Mesenchymal stem cell (in vitro differentiated cells and primary cell): ENCODE measurements at places on chromosomes 4 and X.

GRCh38 chr4:602559-602942 is 22.8 kb upstream of the PDE6B start:
- no peak for DNase-seq

- no peak for DNase-seq
These were observed 22.2 kb upstream of the KLF3 start for GRCh38 chr4:38641811-38642210.

DNA sequence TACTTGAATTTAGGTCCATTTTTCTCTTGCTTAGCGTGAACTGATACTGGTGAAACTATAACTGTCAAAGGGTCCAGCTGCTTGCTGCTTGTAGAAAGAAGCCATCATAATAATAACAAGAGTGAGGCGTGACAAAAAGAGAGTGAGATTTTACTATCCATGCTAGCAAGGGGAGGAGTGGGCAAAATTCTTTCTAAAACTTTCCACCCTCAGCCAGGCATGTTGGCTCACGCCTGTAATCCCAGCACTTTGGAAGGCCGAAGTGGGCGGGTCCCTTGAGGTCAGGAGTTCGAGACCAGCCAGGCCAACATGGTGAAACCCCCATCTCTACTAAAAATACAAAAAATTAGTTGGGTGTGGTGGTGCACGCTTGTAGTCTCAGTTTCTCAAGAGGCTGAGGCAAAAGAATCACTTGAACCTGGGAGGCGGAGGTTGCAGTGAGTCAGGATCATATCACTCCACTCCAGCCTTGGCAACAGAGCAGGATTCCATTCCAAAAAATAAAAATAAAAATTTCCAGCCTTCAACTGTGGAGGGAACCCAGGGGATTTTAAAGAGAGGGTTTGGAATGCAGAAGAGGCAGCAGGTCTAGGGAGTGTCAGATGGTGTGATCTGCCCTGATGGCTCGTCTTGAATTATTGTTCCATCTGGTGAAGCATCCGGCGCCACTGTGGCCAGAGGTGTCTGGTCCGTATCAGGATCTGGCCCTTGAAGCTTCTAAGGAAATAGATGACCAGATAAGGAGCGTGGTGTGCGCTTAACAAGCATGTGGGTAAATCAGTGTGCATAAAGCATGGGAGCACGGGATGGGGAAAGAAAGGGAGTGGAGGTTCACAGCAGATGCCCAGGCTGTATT is 51.8 kb downstream of the LRP2BP start:
- peak; percentile 81 for DNase-seq

- DNase-seq = no peak
These were observed 74.3 kb upstream of the TEX13D start for GRCh38 chrX:124257924-124258702.

DNA sequence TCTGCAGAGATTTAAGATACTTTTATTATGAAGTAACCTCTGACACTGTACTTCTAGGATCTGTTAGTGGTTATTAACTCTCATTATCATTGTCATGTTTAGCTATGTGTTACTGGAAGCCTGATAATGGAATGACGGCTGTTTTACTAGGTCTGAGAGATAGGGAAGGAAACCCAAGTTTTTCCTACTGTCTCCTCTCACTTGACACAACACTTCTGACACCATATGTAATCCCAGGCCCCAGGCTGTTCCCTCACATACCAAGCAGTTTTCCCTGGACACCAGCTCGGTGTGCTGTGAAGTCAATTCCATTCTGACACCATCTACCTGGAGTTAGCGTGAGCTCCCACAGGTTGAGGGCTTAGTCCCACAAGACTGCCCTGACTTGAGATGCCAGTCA is 85.6 kb downstream of the ZNF674 start:
- DNase-seq = no peak

- DNase-seq = peak; percentile 21
These were observed 11.9 kb downstream of the HADH start for GRCh38 chr4:108001540-108002135.

- no peak for DNase-seq
These were observed 753.1 kb upstream of the FRG1 start for GRCh38 chr4:189187531-189188052.

GRCh38 chrX:1578511-1579173 is 12.8 kb upstream of the AKAP17A start:
- no peak for DNase-seq

GRCh38 chr4:15374656-15375055 is 53.2 kb upstream of the C1QTNF7 start:
- no peak for DNase-seq

- no peak for DNase-seq
These were observed 117.1 kb upstream of the TENM3 start for GRCh38 chr4:182126096-182126495.

- peak; percentile 63 for DNase-seq
These were observed 82.4 kb upstream of the SMIM10 start for GRCh38 chrX:134908356-134908755.

- DNase-seq = no peak
These were observed 13.9 kb downstream of the OFD1 start for GRCh38 chrX:13748486-13748885.

DNA sequence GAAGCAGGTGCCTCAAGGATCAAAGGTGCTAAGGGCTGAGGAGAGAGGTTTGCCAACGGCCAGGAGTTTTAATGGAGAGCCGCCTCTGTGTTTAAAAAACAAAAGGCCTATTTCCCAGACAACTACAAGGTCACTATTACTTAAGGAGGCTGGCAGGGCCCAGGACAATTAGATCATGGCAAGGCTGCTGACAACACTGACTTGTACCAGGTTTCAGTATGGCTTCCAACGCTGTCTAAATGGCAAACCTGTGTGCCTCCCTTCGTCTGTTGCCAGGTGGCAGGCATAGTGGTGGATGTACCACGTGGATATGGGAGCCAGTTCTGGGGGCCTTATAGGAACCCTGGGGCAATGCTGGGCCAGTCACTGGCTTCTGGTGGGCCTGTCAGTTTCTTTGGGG is 41.0 kb downstream of the NSG1 start:
- DNase-seq = no peak

- DNase-seq = no peak
These were observed 18.2 kb downstream of the RGS12 start for GRCh38 chr4:3311095-3311372.

DNA sequence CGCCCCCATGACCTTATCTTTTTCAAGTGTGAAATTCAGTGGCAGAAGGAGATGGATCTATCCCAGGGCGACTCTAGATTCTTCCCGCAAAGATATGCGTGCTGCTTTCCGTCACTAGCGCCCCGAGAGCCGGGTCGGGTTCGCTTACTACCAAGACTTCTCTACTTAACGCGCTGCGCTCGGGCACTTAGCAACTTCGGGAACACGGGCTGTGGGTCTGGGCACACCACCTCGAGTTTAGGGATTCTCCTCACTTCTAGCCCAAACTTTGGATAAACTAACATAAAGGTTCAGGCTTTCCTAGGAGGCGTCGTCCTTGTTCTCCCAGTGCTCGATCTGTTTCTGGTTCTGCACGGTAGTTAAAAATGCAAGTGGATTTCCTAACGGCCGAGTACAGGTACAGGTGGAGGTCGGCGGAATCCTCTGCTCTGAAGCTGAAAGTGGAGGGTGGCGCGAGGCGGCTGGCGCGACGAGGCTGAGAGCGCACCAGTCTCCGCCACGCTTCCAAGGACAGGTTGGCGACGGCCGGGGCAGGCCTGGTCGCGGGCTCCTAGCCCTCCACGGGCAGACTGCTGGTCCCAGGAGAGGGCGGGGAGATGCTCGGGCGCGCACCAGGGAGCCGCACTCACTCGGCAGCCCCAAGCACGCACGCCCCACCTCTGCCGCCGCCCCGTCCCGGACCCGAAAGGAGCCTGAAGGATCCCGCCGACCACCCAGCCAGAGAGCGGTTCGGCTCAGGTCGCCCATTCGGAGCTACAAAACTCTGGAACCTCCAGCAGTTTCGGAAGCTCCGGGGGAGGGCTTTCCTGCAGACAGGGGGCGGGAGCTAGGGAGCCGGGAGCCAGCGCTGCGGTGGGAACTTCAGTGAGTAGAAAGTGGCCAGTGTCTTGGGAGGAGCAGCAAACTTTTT is 100.8 kb upstream of the TENM3 start:
- DNase-seq = peak; percentile 16

- peak; percentile 45 for DNase-seq
These were observed 669 bp upstream of the PPARGC1A start for GRCh38 chr4:23890369-23891063.

DNA sequence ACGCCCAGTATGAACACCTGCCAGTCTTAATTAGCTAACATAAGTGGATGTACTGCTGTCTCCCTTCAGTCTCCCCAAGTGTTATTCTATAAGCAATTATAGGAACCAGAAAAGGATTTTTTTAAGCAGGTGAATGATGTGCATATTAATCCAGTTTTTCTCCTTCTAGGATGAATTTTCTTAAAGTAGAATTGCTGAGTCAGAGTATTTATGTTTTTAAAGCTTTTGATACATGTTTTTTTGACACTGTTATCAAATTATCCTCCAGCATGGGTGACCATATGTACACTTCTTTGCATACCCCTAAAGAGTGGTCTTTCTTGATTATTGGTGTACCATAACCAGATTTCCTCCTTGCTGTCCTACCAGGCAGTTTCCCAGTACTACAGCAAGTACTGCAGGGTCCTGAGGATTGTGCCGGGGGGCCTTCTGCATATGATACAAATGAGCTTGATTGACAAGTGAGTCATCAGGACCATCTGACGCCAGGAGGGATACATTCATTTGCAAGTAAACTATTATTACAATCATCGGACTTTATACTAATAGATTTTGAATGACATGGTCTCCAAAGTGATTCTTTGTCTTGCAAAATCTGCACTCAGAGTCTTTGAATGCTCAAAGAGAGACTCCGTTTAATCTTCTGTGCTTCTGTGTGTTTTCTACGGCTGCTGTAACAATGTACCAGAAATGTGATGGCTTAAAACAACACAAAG is 10.7 kb upstream of the PCYT1B start:
- DNase-seq = no peak

- no peak for DNase-seq
These were observed 45.2 kb upstream of the HGFAC start for GRCh38 chr4:3396600-3396999.

- no peak for DNase-seq
These were observed 907.7 kb downstream of the RAB28 start for GRCh38 chr4:12576409-12576808.

- DNase-seq = no peak
These were observed 17.2 kb downstream of the GPR174 start for GRCh38 chrX:79161655-79162054.

DNA sequence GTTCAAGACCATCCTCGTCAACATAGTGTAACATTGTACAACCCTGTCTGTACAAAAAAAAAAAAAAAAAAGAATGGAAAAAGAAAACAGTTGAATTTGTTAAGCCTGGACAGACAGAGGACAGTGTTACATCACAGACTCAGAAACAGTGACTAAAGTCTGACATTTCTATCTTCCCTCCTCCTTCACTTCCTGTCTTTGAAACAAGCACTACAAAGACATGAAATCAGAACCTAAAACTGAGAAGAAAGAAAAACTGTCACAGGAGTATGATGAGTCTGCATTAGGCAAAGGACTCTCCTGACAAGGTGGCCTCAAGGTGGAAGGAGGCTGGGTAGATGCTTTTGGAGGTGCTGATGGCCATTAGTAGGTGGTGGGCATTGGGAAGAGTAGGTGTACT is 126.7 kb downstream of the RBM47 start:
- DNase-seq = no peak

DNA sequence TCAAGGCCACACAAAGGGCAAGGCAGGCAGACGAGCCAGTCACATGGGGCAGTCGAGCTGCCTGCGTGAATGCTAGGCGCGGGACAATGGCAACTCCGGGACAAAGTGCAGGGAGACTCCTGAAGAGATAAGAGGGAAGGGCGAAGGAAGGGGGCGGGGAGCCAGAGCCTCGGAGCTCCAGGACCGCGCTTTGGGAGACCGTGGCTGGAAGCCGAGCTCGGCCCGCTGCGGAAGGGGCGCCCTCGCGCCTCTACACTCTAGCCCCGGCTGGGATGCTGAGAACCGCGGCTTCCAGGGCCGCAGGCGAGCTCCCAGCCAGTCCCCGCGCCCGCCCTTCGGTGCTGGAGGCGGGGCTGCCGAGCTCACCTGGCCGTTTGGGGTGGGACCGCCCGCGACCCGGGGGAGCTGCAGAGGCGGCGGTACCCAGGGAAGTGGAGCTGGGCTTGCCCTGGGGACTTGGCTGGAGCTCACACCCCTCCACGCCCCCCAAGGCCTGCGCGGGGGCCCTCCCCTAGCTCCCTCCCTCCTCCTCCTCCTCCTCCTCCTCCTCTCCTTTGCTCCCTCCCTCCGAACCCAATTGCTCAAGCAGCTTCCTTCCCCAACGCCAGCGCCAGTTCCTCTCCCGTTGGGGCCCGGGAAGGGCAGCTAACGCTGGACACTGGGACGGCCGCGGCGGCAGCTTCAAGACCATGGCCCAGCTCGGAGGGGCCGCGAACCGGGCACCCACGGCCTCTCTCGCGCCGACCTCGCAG is at the start of gene SOWAHD:
TSS of gene SOWAHD (plus strand) at position 610 of the 752 bp plus-strand sequence. CDS start at position 690, 80 bp downstream.
- peak; percentile 26 for DNase-seq

DNA sequence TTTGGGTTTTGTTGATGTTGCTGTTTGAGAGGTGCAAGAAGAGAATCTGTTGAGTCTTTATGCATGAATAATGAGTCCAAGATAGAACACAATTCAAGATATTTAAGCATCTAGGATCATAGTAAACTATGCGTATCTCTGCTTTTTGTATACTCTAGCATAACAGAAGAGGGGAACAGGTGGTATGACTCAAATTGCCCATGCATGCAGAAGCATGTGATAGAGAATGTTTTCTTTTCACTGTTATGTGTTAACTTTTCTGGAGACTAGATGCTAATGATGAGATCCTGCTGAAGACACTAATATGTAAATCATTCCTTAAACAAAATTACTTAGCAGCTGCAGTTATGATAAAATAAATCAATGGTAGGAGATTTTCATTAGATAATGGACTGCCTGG is 165.3 kb upstream of the FTHL17 start:
- DNase-seq = no peak

DNA sequence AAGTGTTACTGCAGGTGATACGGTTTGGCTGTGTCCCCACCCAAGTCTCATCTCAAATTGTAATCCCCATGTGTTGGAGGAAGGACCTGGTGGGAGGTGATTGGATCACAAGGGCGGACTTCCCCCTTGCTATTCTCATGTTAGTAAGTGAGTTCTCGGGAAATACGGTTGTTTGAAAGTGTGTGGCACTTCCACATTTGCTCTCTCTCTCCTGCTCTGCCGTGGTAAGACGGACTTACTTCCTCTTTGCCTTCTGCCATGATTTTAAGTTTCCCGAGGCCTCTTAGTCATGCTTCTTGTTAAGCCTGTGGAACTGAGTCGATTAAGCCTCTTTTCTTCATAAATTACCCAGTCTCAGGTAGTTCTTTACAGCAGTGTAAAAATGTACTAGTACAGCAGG is 65.2 kb upstream of the SLC7A11 start:
- DNase-seq = no peak

DNA sequence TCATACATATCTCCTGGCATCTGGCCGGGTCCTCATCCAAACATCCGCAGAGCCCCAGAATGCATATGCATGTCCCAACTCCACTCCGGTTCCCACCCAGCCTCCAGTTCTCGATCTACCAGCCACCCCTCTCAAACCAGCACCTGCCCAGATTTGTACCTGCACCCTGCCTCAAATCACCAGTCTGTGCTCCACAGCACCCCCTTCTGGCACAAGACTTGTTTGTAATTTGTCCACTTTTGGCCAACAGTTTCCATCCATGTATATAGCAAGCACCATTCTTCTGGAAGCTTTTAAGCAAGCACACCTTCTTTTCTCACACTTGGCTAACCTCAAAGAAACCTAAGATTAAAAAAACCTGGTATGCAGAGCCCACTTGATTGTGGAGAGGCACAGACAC is 644.1 kb downstream of the MID1IP1 start:
- DNase-seq = no peak
